ENCODE measurements at places on chromosomes 7 and 10.

GRCh38 chr7:88102675-88103074, 117.2 kb downstream of the SRI start:
- H3K27me3 ChIP-seq = no peaks in the 10 kb centered on the region
- H3K36me3 ChIP-seq = no peaks in the 10 kb centered on the region
- no peak for DNase-seq
- H3K4me3 ChIP-seq = no peak overlapping the region
- no peaks in the 10 kb centered on the region for H3K4me1 ChIP-seq

GRCh38 chr7:80175744-80176143, 41.1 kb downstream of the GNAI1 start:
- H3K27me3 ChIP-seq = no peaks in the 10 kb centered on the region
- no peak for DNase-seq
- peaks cover 10% of the 10 kb centered on the region for H3K36me3 ChIP-seq

GRCh38 chr10:7846591-7846990, 28.3 kb downstream of the TAF3 start:
- no peak overlapping the region for H3K27ac ChIP-seq
- H3K27me3 ChIP-seq = no peaks in the 10 kb centered on the region

DNA sequence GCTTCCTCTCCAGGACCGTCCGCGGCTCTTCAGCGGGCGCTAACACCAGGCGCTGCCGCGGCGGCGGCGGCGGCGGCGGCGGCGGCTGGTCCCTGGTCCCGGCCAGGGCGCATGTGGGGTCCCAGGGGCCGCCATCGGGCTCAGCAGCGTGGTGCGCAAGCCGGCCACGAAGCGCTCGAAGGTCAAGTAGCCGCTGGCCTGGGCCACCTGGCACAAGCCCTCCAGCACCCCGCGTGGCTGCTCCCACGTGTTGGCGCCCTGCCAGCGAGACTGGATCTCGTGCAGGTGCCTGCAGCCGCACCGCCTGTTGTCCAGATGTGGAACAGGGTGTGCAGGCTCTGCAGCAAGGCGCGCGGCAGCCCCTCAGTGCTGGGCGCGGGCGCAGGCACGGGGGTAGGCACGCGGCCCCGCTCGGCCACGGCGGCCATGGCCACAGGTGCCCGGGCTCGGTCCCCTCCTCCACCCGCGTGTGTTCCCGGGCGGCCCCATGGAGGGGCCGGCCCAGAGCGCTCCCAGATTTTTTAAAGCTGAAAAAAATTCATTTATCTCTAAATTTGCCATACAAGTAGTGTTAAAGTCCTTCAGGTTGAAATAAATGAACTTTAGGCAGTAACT, 884.2 kb upstream of the ZNF722 start:
- H3K36me3 ChIP-seq = no peaks in the 10 kb centered on the region
- H3K27me3 ChIP-seq = no peaks in the 10 kb centered on the region
- no peak for DNase-seq
- H3K4me1 ChIP-seq = no peaks in the 10 kb centered on the region

- H3K27ac ChIP-seq = peak overlapping the region; percentile 70
- peaks cover 14% of the 10 kb centered on the region for H3K4me1 ChIP-seq
- peak overlapping the region; percentile 67 for H3K4me3 ChIP-seq
- no peaks in the 10 kb centered on the region for H3K27me3 ChIP-seq
- H3K36me3 ChIP-seq = no peaks in the 10 kb centered on the region
These were observed 39.5 kb upstream of the FOXK1 start for GRCh38 chr7:4642468-4643203.

GRCh38 chr10:80324086-80324485, 32.5 kb downstream of the DYDC1 start:
- DNase-seq = no peak
- no peak overlapping the region for H3K4me3 ChIP-seq
- H3K27ac ChIP-seq = no peak overlapping the region
- no peaks in the 10 kb centered on the region for H3K36me3 ChIP-seq
- H3K4me1 ChIP-seq = no peaks in the 10 kb centered on the region
- H3K27me3 ChIP-seq = no peaks in the 10 kb centered on the region

GRCh38 chr10:6704896-6705295, 124.8 kb upstream of the PRKCQ start:
- no peaks in the 10 kb centered on the region for H3K4me1 ChIP-seq
- DNase-seq = no peak
- no peak overlapping the region for H3K27ac ChIP-seq

GRCh38 chr10:13632884-13633440, 46.2 kb downstream of the PRPF18 start:
- H3K4me1 ChIP-seq = peaks cover 16% of the 10 kb centered on the region
- H3K27me3 ChIP-seq = no peaks in the 10 kb centered on the region
- no peak overlapping the region for H3K27ac ChIP-seq
- H3K4me3 ChIP-seq = no peak overlapping the region
- H3K36me3 ChIP-seq = peaks cover 4% of the 10 kb centered on the region

DNA sequence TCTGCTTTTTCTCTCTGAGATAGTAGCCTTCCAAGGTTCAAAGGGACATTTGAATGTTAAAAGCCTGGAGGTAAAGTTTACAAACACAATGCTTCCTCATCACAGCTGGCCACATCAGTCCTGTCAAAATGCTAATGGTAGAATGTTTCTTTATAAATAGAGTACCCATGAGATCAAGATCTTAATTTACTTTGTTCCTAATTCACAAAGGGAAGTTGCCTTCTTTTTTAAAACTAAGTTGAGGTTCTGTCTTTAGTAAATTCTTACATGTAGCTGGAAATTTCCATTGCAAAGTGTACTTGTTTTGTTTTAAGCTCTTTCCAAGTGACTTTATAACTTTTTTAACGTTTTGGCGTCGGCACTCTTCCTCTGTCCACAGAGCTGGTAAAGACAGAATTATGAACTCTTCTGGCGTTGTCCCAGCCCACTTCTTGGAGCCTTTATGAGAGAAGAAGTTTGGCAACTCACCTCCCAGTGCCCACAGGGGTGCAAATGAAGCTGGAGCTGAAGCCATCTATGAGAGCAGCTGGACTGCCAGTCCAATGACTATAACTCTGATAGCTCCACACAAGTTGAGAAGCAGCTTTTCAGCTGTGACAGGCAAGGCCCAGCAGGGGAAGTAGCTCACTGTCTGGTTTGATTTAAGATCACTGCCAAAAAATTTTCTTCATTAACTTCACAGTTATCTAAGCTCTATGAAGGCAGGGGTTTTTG, 23.3 kb downstream of the FZD1 start:
- DNase-seq = peak; percentile 33
- no peak overlapping the region for H3K27ac ChIP-seq
- H3K4me1 ChIP-seq = no peaks in the 10 kb centered on the region
- H3K36me3 ChIP-seq = no peaks in the 10 kb centered on the region

All from common myeloid progenitor, CD34-positive (primary cell).